Panc1 (cell line): ENCODE measurements at places on chromosomes 12 and 14.

DNA sequence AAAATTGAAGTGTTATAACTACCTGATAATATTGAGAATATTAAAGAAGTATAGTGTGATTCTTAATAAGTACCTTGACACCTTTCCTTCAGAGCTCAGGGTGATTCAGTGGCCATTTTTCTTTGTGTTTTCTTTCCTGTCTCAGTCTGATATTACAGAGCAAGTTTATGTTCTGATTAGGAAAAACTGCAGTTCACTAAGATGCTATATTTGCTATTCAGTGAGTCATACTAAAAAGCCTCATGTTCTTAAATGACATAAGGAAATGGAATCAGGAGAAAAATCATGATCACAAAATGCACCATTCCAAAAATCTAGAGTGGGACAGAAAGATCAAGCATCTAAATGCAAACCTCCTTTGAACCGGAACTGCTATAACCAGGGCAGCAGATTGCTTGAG lies 390.6 kb upstream of the ATP2B1 start:
- DNase-seq: no peak

DNA sequence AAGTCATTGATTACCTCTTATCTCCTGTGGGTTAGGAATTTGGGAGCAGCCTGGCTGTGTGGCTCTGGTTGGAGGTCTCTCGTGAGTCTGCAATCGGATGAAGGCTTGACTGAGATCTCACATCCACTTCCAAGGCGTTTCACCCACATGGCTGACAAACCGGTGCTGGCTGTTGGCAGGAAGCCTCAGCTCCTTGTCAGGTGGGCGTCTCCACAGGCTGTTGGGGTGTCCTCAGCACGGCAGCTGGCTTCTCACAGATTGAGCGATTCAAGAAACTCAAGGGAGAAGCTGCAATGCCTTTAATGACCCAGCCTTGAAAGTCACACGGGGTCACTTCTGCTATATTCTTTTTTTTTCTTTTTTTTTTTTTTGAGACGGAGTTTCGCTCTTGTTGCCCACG lies 28.6 kb upstream of the CORO1C start:
- DNase-seq: no peak

GRCh38 chr12:54956818-54957641 lies 27.5 kb downstream of the TESPA1 start:
- no peak for DNase-seq

DNA sequence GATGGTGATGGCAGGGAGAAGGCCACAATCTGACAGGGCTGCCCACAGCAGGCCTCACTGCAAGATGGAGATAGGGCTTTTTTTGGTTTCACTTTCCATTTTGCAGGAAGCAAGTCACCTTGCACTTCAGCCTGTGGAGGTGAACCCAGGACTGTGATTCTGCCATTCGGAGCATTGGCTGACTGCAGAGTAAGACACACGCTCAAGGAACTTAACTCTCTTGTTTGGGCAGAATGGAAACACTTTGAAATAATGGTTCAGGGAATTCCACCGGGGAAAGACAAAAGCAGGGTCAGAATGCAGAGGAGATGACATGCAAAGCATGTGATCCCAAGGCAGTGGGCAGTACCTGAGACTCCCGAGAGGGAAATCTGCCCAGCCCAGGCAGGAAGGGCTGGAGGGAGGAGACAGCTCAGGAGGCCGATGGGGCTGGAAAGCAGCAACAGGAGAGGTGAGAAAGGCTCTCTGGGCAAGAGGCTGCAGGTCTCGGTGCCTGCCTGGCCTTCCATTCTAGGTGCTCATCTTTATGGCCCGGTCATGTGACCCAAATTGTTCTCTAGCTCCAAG lies 58.7 kb upstream of the PRMT8 start:
- no peak for DNase-seq
